MCF 10A (cell line): ENCODE measurements at places on chromosomes 1 and 21. TPM values are rescaled to one million over a fixed set of nuclear protein-coding genes. Genes with fewer than 3 reads are reported as not detected.
A peak's percentile ranks its signal among the peaks of the same experiment; 100 is the strongest.

DNA sequence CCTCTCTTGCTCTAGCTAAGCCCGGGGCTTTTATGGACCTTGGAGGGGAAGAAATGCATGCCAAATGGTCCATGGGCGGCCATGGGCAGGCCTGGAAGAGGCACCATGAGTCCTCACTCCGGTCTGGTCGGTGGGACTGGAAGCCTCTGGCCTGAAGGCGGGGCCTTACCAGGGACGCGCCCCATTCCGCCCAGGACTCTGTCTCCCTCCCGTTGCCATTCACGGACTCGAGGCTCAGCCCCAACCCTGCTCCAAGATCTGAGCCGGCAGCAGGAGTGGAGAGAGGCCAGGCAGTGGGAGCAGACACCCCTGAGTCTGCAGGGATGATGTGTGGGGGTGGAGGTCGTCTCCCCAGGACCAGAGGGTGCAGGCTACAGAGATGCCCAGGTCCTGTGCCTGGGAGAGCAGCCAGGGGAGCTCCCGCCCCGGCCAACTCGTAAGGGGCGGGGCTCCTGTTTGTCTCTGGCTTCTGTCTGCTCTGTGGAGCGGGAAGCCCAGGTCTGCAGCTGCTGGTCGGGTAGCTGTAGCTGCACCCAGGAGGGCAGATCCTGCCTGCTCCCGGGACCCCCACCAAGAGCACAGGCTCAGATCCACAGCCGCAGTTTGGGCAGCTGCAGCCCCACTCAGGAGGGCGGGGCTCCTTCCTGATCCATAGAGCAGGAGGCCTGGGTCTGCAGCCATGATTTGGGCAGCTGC lies 8.3 kb upstream of the KANK4 start:
- H3K36me3 ChIP-seq: no peaks in the 10 kb centered on the region
- H3K4me3 ChIP-seq: no peak overlapping the region
- no peak overlapping the region for H3K27ac ChIP-seq
- H3K27me3 ChIP-seq: no peaks in the 10 kb centered on the region

The LDLRAD1 gene
- total RNA-seq: not detected in 2 replicates

The UMODL1 gene
- not detected in 2 replicates for total RNA-seq

The RPE65 gene
- total RNA-seq: not detected in 2 replicates

The OR2M3 gene
- total RNA-seq: not detected in 2 replicates

DNA sequence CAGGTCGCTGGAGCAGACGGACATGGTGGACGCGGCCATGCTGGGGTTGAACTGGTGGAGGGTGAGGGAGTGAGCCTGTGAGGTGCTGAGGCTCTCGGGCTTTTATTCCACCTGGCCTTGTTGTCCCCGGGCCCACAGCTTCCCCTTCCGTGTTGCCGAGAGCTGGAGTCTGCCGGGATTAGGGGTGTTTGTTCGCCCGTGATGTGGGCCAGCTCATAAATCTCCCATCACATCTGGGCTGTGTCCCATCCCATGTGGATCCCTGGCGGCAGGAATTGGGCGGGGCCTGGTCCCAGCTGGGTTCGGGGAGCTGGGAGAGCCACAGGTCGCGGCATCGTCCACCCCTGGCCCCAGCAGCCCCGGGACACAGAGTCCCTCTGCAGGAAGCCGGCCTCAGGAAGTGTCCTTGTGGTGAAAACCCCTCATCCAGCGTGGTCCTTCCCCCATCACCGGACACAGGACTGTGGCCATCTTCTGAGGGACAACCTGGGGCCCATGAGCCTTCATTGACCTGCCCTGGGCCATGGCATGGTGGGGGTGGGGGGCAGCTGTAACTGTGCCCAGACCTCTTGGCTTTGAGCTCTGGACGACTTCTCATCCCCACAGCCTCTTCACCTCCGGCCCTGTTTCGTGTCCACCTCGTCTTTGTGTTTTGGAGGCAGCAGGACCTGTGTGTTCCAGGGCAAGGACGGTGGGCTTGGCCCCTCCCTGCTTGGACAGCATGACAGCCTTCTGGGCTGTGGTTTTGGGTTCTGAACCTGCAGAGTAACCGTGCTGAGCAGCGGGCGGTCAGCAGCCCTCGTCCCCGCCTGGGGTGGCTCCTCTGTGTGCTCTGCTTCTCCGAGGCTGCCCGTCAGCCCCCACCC lies at the start of gene KRTAP10-6:
KRTAP10-6 (minus strand) TSS at position 60 of the 866 bp plus-strand sequence; CDS start at position 39, 21 bp downstream.
- no peak for DNase-seq
- no peak within 1 kb of the TSS for H3K27ac ChIP-seq
- no peak within 1 kb of the TSS for H3K4me3 ChIP-seq
- peaks cover under 1% of the 10 kb centered on the region for H3K4me1 ChIP-seq

DNA sequence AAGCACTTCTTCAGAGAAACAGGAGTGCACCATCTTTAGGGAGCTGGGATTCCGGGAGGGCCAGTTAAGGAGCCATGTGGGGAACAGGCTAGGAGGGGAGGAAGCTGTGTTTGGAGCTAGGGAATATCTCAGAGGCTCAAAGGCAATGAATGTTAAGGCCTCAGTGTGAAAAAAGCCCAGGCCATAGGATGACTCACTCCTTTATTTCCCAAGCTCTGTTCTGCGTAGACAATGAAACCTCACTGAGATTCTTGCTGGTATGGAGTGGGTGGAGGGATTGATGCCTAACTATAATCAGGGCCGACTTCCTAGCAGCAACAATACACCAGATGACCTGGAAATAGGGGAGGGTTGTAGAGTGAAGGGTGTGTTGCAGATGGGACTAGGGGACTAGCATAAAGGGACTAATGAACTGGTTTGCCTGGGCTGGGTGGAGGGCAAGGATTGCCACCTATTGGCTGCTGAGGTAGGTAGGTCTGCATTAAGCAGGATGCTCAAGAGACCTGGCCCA lies 2.1 kb downstream of the GNAT2 start:
- no peak overlapping the region for H3K4me3 ChIP-seq
- peak overlapping the region; percentile 49 for H3K27ac ChIP-seq
- no peaks in the 10 kb centered on the region for H3K27me3 ChIP-seq
- peak; percentile 90 for DNase-seq

DNA sequence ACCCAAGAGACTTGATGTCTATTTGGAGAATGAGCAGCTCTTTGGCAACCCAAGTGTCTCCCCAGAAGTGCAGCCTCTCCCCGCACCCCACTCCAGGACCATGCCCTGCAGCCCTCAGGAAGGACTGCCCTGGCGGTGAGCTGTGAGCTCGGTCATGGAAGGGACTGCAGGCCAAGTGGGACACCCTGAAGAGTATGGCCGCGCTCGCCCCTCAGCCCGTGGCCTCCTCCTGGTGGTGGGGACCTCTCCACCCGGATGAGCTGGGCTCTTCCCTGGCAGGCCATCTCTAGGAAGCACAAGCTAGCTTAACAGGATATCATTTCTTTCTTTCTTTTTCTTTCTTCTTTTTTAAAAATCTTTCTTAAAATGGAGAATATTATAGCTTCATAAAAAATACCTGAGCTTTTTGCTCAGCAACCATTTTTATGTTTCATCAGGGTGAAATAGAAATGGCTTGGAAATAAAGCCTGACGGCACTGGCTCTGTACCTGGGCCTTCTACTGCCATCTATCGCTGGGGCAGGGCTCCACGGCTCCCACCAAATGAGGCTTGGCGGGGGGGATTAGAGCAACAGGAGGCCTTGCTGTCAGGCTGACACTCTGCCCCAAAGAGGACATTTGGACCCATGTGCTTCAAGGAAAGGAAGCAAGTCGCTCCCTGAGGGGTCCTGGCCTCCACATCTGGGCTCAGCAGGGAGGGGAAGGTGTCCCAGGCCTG lies 296.2 kb upstream of the VAMP3 start:
- no peak overlapping the region for H3K27ac ChIP-seq
- H3K4me3 ChIP-seq: no peak overlapping the region
- H3K27me3 ChIP-seq: no peaks in the 10 kb centered on the region
- peaks cover 14% of the 10 kb centered on the region for H3K4me1 ChIP-seq

The MXRA8 gene
- not detected in 2 replicates for total RNA-seq

GRCh38 chr21:35035581-35035980 lies 13.5 kb downstream of the RUNX1 start:
- DNase-seq: no peak
- no peaks in the 10 kb centered on the region for H3K4me1 ChIP-seq
- H3K36me3 ChIP-seq: peaks cover 6% of the 10 kb centered on the region
- no peaks in the 10 kb centered on the region for H3K27me3 ChIP-seq

The B3GALT2 gene
- not detected in 2 replicates for total RNA-seq

DNA sequence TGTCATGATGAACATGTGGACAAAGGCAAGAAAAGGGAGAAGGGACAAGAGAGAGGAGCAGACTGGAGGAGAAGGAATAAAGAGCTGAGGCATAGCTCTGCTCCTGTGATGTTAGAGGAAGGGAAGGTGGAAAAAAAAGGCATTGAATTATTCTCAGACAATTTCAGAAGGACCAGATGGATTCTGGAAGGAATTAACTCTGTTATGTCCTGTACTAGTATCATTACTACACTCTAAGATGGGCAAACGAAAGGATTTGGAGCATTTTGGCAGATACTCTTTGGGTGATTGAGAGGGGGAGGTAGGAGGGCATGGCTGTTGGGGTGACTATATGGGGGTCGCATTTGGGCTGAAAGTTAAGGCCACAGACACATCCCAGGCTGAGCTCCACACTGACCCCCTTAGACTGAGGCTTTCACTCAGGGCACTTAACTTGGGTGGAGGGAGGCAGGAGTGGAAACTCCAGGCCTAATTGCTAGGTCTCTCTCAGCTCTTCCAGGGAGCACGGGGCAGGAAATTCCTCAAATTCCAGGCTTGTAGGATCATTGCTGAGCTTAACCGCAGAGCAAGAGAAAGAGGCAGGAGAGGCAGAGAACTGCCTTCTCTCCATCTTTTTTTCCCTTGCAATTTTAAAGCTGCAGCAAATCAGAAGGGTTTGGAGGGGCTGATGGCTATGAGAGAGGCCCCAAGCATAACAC lies 25.9 kb downstream of the KIRREL1 start:
- DNase-seq: peak; percentile 92
- H3K4me3 ChIP-seq: peak overlapping the region; percentile 20
- H3K27me3 ChIP-seq: no peaks in the 10 kb centered on the region
- H3K4me1 ChIP-seq: peaks cover 74% of the 10 kb centered on the region
- peaks cover 5% of the 10 kb centered on the region for H3K36me3 ChIP-seq

DNA sequence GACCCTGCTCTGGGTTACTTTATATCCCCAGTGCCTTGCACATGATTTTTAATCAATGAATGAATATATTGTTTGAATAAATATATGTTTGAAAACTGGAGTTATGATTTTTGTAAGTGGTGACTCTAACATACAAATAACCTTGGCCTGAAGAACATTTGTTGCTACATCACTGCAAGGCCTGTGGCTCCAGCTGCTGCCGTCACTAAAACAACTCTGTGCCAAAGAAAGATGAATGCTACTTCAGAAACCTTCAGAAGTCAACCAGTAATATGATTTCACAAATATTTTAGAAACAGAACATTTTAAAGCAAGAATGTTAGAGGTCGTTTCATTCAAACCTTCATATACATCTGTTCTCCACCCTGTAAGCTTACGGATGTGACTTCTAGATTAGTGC lies 60.6 kb upstream of the SEC16B start:
- no peak overlapping the region for H3K4me3 ChIP-seq
- DNase-seq: no peak
- H3K36me3 ChIP-seq: peaks cover 5% of the 10 kb centered on the region
- H3K4me1 ChIP-seq: no peaks in the 10 kb centered on the region

- H3K27me3 ChIP-seq: no peaks in the 10 kb centered on the region
- no peak overlapping the region for H3K4me3 ChIP-seq
- no peak for DNase-seq
Measured at GRCh38 chr21:35812679-35813078, 247.6 kb downstream of the SETD4 start.

DNA sequence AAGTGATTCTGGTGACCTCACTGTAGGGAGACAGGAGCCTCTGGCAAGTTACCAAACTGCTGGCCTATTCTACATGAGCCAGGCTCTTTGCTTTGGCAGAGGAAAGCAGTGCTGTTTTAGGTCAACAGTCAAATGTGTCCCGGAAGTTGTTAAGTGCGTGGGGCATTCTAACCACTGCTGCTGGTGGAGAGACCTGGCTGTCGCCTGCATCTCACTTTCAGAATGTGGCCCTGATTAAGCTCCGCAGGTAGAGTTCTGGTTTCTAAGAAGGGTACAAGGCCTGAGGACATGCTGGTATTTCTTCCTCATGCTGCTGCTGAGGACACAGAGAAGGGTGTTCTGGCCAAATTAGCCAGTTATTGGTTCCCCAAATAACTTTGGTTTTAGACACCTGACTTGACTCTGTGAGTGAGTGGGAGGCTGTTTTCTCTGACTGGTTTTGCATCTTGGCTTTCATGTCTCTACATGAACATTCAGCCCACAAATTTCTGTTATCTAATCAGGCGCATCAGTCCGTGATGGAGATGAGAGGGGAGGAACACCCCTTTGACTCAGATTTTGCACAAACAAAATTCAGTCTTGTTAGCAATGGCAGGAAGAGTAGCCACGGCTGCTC lies 120.8 kb downstream of the LMO4 start:
- no peaks in the 10 kb centered on the region for H3K27me3 ChIP-seq
- H3K4me3 ChIP-seq: no peak overlapping the region
- H3K36me3 ChIP-seq: no peaks in the 10 kb centered on the region

DNA sequence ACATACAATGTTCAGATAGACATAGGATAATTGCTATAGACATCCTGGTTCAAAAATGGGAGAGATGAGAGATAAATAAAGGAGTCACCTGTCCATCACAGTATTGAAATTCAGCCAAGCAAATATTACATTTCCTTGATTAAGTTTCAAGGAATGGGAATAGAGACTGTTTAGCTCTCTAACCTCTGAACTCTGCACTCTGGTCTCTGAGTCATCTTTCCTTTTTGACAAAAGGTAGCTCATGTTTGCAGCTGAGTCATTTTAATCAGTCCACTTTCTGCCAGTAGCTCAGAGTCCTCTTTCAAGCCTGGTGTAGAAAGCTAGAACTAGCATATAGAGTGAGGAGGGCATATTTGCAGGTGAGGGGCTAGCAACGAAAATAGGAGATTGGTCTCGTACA lies 51.4 kb upstream of the GJA8 start:
- no peak overlapping the region for H3K27ac ChIP-seq
- H3K27me3 ChIP-seq: no peaks in the 10 kb centered on the region
- no peak overlapping the region for H3K4me3 ChIP-seq
- DNase-seq: peak; percentile 43

GRCh38 chr1:15065291-15065690 lies 88.3 kb upstream of the TMEM51 start:
- no peak overlapping the region for H3K27ac ChIP-seq
- no peaks in the 10 kb centered on the region for H3K4me1 ChIP-seq
- H3K27me3 ChIP-seq: no peaks in the 10 kb centered on the region
- peaks cover 12% of the 10 kb centered on the region for H3K36me3 ChIP-seq

- peaks cover 19% of the 10 kb centered on the region for H3K36me3 ChIP-seq
- no peaks in the 10 kb centered on the region for H3K27me3 ChIP-seq
- H3K4me3 ChIP-seq: peak overlapping the region; percentile 97
- peak overlapping the region; percentile 97 for H3K27ac ChIP-seq
Measured at GRCh38 chr21:14383596-14384180, 742 bp upstream of the HSPA13 start.

DNA sequence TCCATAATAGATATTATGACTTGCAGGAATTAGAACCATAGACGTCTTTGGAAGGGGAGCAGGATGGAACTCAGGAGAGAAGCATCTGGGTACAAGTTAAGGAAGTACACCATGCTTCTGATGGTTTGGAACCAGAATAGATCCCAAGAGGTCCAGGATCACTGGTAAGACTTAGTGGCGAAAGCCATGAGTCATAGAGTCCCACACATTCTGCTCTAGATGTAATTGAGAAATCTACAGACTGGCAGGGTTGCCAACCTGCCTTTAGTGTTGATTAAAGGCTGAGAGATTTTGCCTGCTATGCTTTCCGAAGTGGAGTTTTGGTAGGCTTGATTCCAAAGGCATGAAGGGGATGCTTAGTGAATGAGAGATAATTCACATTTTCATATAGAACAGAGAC lies 57.1 kb upstream of the C1orf87 start:
- no peak overlapping the region for H3K27ac ChIP-seq
- H3K4me1 ChIP-seq: peaks cover 5% of the 10 kb centered on the region
- H3K36me3 ChIP-seq: no peaks in the 10 kb centered on the region
- peak; percentile 68 for DNase-seq
- no peak overlapping the region for H3K4me3 ChIP-seq

The DYNLT4 gene
- total RNA-seq: not detected in 2 replicates

The TRAPPC10 gene
- 33.0 and 39.3 TPM in 2 replicates for total RNA-seq

The SPRR2E gene
- total RNA-seq: not detected in 2 replicates
